ENCODE measurements at places on chromosomes 3 and 15.

- peak; percentile 27 for DNase-seq
Observed at GRCh38 chr3:16239780-16240179, 25.0 kb downstream of the DPH3 start.

DNA sequence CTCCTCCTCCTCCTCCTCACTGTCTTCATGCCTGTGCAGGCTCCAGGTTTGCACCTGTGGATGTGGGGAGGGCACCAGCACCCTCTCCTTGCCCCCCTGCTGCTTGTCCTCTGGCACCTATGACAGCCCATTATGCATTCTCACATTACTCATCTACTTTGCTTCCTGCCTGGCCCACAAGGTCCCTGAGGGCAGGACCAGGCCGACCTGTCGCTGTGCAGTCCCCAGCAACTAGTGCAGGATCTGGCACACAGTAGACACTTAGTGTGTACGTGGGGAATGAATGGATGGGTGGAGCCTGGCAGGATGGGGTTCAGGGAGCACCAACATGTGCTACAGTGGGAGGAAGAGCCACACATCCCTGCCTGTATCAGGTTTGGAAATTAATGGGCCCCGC, 58.3 kb upstream of the TMEM115 start:
- DNase-seq = no peak

GRCh38 chr3:48217449-48217848, 5.8 kb upstream of the CAMP start:
- no peak for DNase-seq

DNA sequence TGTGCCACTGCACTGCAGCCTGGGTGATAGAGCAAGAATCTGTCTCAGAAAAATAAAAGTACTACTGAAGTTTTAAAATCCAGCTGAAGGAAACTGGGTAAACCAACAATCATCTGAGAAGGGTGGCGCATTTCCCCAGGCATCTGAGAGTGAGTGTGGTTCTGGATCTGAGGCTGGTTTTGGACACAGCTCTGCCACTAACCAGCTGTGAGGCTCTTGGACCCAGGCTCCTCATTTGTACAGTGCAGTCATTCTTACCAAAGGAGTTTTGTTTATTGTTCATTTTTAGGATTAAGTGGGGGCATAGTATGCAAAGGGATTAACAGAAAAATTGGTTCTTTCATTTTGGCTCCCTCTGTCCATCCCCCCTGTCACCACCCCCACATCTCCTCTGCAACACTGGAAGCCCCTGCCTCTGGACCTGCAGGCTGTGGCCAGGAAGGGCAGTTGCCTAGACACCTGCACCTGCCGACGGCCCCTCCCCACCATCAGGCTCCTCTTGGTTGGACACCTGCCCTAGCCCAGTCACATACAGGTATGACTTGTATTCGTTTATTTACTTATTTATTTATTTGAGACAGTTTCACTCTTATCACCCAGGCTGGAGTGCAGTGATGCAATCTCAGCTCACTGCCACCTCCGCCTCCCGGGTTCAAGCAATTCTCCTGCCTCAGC, 8.8 kb downstream of the NUP210 start:
- DNase-seq = no peak

DNA sequence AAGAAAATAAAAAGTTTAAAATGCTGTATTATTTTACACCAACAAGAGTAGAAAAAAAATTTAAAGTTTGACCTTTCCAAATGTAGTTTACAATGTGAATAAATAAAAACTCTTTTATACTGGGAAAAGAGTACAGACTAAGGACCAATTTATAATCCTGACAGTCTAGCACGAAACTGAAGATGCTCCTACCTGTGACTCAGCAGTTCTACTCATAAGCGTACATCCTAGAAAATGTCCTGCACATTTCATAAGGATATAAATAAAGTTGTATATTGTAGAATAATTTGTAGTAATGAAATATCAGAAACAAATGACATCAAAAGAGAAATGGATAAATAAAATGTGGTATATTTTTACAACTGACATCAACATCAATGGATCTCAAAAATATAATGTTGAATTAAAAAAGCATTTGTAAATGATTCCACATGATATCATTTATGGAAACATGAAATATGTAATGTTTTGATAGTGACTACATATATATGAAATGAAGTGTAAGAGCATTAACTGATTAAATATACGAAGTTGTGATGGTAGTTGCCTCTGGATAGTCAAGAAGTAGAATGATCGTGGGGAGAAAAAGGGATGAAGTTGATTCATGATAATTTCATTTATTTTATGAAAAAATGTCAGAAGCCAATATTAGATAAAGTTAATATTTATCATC, 161.3 kb upstream of the CBLB start:
- no peak for DNase-seq

DNA sequence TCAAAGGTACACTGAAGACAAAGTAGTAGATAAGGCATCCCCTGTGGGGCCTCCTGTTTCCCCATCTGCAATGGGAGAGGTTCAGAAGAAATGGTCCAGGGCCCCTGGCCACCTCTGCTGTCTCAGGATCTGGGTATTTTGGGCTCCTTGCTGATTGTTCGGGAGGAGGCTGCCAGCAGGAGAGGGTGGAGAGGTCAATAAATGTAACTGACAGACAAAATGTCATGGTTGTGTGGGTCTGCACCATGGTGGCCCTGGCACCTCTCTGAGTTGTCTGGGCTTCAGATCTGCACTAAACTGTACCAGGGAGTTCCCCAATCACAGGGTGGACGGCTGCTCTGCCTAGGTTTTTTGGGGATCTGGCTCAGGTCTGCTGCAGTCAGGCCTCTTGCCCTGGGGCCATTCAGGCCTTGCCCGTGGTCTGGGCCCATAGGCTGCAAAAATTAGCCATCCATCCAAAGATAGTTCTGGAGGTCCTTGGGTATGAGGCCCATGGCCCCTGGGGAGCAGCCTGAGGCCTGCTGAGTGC, 7.4 kb downstream of the NBEAL2 start:
- no peak for DNase-seq

- DNase-seq = no peak
Observed at GRCh38 chr3:155283092-155284056, 10.1 kb downstream of the STRIT1 start.

DNA sequence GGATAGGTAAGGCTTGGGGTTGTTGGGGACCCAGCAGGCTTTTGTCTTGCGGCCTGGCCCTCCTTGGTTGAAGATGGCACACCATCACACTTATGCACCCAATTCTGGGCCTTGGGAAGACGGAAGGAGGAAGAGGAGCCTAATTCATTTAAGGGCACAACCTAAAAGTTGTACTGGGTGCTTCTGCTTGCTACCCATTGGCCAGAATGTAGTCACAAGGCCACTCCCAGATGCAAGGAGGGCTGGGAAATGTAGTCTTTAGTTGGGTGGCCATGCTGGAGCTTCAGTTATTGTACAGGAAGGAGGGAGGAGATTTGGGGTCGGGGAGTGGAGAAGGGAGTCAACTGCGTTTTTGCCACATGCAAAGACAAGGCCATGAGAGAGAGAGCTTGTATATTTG, 109.2 kb downstream of the TMEM266 start:
- no peak for DNase-seq
